Chondrocyte (in vitro differentiated cells): ENCODE measurements at places on chromosomes 16 and 17. TPM values are rescaled to one million over a fixed set of nuclear protein-coding genes. Genes with fewer than 3 reads are reported as not detected.

The KRT24 gene
- total RNA-seq: not detected in 3 replicates

The HASPIN gene
- total RNA-seq: 2.1 to 2.6 TPM (median 2.2 TPM) in 3 replicates

The NUTF2 gene
- 131 to 147 TPM (median 135 TPM) in 3 replicates for total RNA-seq

The ZSCAN10 gene
- total RNA-seq: not detected in 3 replicates

The TLCD3B gene
- total RNA-seq: 0.28 to 0.77 TPM (median 0.44 TPM) in 3 replicates

GRCh38 chr16:2162676-2163118 is 7.1 kb downstream of the TRAF7 start:
- peaks cover 23% of the 10 kb centered on the region for H3K4me1 ChIP-seq
- H3K27me3 ChIP-seq: no peaks in the 10 kb centered on the region
- peaks cover 4% of the 10 kb centered on the region for H3K36me3 ChIP-seq
- no peak for DNase-seq
- H3K4me3 ChIP-seq: no peak overlapping the region

- H3K4me1 ChIP-seq: peaks cover 25% of the 10 kb centered on the region
- no peaks in the 10 kb centered on the region for H3K36me3 ChIP-seq
- no peak overlapping the region for H3K4me3 ChIP-seq
These were observed 48.8 kb downstream of the DNAH3 start for GRCh38 chr16:21101631-21102420.

- no peak overlapping the region for H3K4me3 ChIP-seq
- H3K36me3 ChIP-seq: no peaks in the 10 kb centered on the region
- H3K27ac ChIP-seq: no peak overlapping the region
- H3K27me3 ChIP-seq: peaks cover 52% of the 10 kb centered on the region
These were observed 6.4 kb downstream of the IRF8 start for GRCh38 chr16:85905110-85906095.

- H3K27me3 ChIP-seq: no peaks in the 10 kb centered on the region
- H3K4me3 ChIP-seq: no peak overlapping the region
- H3K4me1 ChIP-seq: peaks cover 64% of the 10 kb centered on the region
- H3K27ac ChIP-seq: peak overlapping the region; percentile 75
These were observed 15.9 kb downstream of the TNRC6A start for GRCh38 chr16:24745391-24745790.

- no peak overlapping the region for H3K27ac ChIP-seq
- H3K27me3 ChIP-seq: peaks cover 11% of the 10 kb centered on the region
- no peaks in the 10 kb centered on the region for H3K36me3 ChIP-seq
- no peak overlapping the region for H3K4me3 ChIP-seq
These were observed 263.2 kb downstream of the TOX3 start for GRCh38 chr16:52283584-52284375.

DNA sequence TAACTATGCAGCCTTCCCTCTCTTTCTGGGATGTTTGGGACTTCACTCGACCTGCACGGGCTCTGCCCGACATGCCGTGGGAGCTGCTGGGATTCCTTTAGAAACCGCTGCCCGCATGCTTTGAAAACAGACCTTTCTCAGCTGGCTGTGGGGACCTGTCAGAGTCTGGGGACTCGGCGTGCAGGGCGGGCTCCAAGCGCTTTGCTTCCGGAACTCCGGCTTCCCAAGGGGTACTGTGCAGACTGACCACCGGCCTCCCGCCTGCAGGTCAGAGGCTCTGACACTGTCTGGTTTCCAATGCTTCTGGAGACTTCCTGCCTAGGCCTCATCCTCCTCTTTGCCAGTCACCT is 11.8 kb downstream of the PRSS27 start:
- H3K4me1 ChIP-seq: no peaks in the 10 kb centered on the region
- no peak overlapping the region for H3K4me3 ChIP-seq
- no peak for DNase-seq
- H3K27ac ChIP-seq: no peak overlapping the region

DNA sequence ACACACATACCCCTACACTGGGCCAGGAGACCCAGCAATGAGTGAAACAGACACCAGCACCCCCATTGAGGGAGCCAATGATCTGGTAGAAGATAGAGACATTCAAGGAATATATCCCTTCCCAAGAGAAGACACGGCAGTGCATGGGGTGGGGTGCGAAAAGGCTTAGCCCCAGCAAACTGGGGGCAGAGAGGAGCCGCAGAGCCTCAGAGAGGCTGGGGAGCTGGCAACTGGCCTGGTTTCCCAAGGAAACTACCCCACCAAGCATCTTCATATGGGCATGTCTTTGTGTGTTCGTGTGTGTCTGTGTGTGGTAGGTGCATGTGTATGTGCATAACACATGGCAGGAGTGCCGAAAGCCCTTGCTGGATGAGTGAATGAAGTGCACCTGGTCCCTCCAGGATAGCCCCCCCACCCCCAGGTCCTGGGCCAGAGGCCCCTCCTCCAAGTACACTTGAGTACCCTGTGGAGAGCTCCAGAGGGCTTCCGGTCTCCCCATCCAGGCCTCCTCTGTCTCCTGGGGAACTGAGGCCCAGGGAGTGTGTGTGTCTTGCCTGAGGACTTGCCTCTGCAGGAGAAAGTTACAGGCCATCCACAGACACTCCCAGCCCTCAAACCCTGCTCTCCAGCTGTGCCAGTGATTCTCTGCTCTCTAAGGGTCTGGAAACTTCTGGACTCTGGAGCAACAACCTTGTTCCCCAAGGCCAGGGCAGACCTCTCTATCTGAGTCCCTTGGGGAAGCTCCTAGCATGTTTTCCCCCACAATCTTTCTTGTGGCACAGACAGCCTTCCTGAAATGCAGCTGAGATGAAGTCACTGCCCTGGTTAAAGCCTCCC is 15.9 kb downstream of the TBX2 start:
- H3K4me3 ChIP-seq: no peak overlapping the region
- peaks cover 5% of the 10 kb centered on the region for H3K27me3 ChIP-seq
- DNase-seq: no peak
- no peaks in the 10 kb centered on the region for H3K36me3 ChIP-seq
- peaks cover 21% of the 10 kb centered on the region for H3K4me1 ChIP-seq

GRCh38 chr16:85943711-85944110 is 44.7 kb downstream of the IRF8 start:
- no peak for DNase-seq
- peaks cover 68% of the 10 kb centered on the region for H3K27me3 ChIP-seq
- no peaks in the 10 kb centered on the region for H3K36me3 ChIP-seq
- H3K4me1 ChIP-seq: no peaks in the 10 kb centered on the region

- H3K4me1 ChIP-seq: peaks cover 12% of the 10 kb centered on the region
- no peak overlapping the region for H3K27ac ChIP-seq
- H3K4me3 ChIP-seq: no peak overlapping the region
- DNase-seq: no peak
These were observed 12.9 kb downstream of the GAN start for GRCh38 chr16:81327447-81328196.

DNA sequence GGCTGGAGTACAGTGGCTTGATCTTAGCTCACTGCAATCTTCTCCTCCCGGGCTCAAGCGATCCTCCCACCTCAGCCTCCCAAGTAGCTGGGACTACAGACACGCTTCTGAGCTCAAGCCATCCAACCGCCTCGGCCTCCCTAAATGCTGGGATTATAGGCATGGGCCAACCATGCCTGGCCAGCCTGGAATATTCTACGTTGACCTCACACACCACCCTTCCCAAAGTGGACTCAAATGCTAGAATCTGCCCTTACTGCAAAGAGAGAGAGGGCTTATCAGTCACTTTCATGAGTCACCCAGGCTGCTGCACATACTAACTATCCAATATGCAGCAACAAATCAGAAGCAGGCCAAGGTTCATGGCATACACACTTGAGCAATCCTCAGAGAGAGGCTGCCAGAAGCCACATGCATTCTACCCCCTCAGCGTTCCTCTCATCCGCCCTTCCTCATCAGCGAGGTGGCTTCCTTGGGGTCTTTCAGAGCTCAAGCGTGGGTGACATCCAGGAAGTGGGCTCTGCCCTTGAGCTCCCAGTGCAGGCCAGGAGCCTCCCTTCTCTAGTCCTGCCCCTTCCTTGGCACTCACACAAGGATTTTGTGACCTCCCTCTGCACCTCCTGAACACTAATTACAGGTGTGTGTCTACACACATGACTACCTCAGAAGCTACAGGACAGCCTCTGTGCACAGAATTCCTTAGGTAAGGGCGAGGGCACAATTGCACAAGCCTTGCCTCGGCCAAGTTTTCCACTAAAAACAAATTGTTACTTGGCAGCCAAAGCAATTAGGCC is 24.8 kb upstream of the SIAH1 start:
- H3K27me3 ChIP-seq: no peaks in the 10 kb centered on the region
- no peak overlapping the region for H3K27ac ChIP-seq
- no peak overlapping the region for H3K4me3 ChIP-seq
- H3K36me3 ChIP-seq: no peaks in the 10 kb centered on the region
- DNase-seq: no peak
- peaks cover 22% of the 10 kb centered on the region for H3K4me1 ChIP-seq

DNA sequence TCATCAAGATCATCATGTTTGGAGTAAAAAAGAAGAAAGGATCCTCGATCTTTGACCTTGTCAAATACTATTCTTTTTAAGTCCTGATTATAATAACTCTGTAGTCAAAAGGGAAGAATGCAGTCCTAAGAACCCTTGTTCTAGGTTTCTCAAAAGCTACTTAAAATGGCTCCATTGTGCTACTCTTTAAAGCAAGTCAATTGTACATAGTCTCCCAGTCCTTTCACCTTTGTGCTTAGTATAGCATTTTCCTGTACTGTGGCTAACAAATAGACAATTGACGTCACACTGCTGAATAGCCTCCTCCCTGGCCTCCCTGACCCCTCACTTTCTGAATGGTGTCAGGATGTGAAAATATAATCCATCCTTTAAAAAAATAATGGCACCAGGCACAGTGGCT is 172.9 kb downstream of the AATF start:
- H3K4me3 ChIP-seq: no peak overlapping the region
- no peaks in the 10 kb centered on the region for H3K27me3 ChIP-seq
- H3K4me1 ChIP-seq: peaks cover 2% of the 10 kb centered on the region
